ENCODE measurements at places on chromosomes 5 and 9.

DNA sequence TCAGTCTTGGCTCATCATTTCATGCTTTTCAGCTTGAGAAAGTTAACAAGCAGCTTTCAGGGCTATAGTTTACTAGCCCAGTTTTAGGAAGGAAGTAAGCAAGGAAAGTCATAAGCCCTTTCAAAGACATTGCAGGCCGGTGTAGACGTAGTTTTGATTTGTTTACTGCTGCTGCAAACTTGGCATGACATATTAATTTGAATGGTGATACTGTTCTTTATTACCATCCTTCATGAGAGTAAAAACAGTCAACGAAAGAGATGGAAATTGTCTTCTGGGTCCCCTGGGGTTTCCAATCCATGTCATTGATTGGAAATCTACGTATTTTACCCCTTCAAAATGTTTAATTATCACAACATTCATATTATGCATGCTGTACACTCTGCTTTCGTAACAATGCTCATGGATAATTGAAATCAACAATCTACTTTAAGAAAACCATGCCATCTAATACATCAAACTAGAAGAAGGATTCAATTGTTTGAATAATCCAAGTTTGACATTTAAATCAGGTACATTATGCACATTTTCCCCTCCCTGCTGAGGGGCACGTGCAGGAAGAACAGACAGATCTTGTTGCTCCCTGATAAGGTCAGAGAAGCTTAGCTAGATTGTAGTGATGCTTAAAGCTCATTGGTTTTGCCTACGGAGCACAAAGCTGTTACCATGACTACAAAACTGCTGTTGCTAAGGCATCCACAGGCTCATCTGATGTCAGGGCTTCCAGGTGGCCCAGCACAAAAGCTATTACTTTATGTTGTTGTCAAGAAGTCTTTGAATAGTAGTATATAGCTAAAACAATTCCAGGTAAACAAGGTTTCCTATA is 139.9 kb upstream of the PRLR start:
- no peak for DNase-seq

DNA sequence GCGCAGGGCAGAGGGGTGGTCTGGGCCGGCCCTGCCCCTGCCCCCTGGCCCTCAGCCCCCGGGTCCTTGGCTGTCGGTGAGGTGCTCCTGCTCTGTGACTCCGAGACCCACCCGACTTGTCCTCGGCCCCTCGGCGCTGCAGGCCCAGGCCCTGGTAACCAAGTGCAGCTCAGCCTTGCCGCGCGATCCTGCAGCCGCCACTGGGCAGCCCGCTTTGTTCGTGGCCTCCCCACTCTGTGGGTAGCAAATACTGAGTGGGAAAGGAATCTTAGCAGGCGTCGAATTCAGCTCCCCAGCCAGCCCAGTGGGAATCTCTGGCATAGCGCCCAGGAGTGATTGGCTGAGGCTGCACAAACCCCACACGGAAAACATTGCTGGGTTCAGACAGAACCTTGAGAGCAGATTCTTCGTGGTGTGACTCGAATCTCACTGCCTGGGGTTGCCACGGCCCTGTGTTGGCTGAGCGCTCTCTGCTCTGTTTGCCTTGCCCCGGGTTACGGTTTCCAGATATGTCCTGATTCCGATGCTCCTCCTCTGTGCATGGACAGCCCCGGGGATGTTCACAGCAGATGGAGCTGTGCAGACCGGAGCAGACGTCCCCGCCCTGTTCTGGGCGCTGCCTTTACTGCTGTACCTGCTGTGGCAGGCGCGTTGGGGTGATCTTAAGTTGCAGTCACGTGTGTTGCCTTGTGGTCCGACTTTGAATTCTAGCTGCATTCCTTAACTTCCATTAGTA is 13.4 kb upstream of the EXOC3 start:
- no peak for DNase-seq

- DNase-seq: no peak
Measured at GRCh38 chr5:68245319-68245718, 29.8 kb downstream of the PIK3R1 start.

DNA sequence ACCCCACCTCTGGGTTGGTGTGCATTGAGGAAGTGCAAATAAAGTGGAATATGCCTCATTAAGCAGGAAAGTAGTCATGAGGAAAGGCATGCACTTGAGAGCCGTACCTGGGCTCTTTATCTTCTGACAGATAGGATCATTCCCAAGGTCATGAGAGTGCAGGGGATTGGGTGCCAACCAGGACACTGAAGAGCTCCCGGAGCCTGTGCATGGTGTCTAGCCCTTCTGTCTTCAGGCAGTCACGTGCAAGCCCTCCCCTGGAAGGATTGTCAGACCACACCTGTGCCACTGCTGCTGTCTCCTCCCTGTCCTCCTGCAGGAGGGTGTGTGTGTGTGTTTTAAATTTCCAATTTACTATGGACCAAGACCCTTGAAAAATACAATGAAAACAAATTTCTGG is 69.6 kb downstream of the PDE8B start:
- DNase-seq: no peak

- DNase-seq: no peak
Measured at GRCh38 chr9:109640580-109641371, 139.2 kb upstream of the PALM2AKAP2 start.

GRCh38 chr9:15642369-15642962 is 89.6 kb downstream of the CCDC171 start:
- no peak for DNase-seq

GRCh38 chr5:133664422-133664821 is 52.1 kb upstream of the FSTL4 start:
- DNase-seq: no peak

DNA sequence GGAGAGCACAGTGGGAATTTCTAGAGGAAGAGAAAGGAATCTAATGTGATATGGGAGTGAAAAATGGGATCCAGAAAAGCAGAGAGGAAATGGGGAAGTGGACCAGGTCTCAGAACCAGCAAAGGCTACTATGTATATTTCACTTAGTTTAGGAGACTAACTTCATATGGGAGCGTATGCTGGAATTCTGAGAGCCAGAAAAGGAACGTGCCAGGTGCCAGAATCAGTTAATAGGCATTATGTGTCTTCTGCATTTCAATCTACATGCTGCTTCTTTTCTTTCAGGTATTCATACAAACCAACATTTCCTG is 28.5 kb upstream of the IFNA14 start:
- DNase-seq: no peak

DNA sequence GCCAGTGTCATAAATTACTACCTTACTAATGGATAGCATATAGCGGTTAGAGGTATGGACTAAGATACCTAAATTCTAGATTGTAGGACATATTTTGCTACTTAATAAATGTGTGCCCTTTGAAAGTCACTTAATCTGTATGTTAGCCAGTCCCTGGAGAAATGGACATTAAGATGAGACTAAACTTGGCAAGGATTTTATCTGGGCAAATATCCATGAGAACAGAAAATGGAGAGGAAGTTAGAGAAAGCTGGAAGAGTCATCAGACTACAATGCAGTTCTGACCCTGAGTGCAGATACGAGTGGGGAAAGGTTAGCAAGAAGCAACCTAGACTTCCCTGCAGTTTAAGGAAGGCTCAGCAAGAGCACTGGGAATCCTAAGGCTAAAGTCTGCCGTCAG is 33.0 kb downstream of the TBCA start:
- no peak for DNase-seq

DNA sequence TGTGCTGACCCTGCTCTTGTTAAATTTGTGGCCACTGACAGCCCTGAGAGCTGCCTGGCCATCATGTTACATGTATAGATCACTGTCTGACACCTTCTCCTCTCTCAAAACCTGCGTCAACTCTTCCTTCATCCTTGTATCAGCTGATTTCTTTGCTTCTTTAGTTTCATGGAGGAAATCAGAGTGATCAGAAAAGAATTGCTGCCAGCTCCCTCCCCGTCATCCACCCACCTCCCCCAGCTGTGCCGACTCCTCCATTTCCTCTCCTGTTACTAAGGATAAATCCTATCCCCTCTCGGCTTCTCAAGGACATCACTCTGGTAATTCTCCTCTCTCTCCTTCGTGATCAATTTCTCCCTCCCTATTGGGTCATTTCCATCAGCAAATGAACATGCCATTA is 108.9 kb downstream of the ICE1 start:
- no peak for DNase-seq

DNA sequence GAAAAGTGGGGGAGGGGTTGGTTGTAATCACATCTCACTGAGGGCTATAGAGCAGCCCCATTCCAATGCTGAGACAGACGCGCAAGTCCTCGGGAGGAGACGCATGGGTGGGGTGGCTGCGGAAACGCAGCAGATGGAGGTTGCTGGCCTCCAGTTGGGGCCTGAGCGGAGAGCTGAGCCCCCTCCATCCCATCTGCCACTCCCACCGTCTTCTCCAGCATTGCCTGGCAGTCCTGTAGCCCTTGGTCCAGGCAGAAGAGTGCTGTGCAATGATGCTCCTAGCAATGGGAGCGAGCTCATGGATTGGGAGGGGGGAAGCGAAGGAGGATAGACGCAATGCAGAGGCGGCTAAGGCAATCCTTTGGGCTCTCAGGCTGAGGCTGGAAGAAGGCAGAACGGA is 79.4 kb upstream of the GLRA1 start:
- no peak for DNase-seq

DNA sequence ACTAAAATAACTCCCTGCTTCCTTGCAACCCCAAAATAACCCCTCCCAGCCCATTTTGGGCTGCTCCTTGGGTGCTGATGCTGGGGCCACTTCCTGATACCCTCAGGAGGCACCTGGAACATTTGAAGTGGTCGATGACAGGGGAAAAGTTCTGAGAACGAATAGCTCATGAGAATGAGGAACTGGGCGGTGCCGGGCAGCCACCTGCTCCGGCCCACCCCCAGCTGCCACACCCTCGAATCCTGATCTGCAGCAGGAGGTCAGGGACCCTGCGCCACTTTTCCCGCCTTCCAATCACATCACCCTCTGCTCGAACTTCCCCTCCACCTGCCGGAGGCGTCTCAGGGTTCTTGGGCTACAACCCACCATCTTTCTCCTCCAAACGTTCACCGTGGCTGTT is 19.7 kb downstream of the HRH2 start:
- no peak for DNase-seq

- DNase-seq: no peak
Measured at GRCh38 chr5:133381041-133381440, 231.3 kb downstream of the FSTL4 start.

GRCh38 chr9:89882930-89883361 is 278.1 kb downstream of the GADD45G start:
- no peak for DNase-seq

- no peak for DNase-seq
Measured at GRCh38 chr5:136225796-136226195, 32.8 kb upstream of the SMIM32 start.

DNA sequence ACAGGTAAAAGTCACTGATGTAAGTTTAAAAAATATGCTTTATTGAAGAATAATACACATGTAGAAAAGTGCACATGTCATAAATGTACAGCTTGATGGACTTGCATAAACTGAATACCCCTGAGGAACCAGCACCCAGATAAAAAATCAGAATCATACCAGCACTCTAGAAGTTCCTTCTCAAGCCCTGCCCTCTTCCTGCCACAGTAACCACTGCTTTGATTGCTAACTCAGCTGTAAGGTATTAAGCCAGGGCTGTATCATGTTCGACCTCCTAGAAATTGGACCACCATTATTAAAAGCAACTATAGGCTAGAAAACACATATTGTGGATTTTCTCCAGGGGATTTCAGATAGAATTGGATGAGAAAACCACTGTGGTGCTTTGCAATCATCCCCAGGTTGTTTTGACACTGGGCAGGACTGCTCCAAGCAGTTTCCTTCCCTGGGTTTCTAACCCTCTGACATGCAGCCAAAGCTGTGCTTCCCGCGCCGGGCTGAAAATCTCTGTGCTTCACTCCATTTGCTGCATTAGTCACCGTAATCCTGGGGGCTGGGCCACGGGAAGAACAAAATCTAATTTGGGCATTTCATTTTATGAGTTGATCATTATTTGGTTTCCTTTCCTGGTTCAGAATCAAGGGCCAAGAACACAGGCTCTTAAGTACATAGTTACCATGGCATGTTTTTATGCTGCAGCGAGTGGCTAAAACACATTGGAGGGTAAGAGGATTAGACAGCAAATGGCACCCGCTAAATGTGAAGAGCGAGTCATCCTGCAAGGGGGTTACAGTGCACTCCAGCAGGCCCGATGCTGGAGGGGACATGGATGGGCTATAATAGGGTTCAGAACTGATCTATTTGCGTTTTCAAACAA is 139.4 kb upstream of the IL12B start:
- no peak for DNase-seq

DNA sequence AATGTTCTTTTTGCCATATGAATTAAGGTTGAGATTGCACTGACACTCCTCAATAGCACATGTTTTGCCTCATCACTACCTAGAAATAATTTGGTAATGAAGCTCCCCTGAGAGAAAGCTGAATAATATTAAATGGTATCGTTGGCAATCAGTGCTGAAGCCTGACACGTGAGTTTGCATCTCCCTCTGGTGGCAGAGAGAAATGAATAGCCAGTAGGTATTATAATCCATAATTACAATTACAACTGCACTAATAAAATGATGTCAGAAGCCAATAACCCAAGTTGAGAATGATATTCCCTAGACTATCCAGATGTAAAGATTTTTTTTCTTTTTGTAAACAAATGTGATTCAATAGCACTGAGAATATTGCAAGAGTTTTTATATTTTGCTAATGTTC is 700.3 kb downstream of the PTPRD start:
- DNase-seq: no peak

DNA sequence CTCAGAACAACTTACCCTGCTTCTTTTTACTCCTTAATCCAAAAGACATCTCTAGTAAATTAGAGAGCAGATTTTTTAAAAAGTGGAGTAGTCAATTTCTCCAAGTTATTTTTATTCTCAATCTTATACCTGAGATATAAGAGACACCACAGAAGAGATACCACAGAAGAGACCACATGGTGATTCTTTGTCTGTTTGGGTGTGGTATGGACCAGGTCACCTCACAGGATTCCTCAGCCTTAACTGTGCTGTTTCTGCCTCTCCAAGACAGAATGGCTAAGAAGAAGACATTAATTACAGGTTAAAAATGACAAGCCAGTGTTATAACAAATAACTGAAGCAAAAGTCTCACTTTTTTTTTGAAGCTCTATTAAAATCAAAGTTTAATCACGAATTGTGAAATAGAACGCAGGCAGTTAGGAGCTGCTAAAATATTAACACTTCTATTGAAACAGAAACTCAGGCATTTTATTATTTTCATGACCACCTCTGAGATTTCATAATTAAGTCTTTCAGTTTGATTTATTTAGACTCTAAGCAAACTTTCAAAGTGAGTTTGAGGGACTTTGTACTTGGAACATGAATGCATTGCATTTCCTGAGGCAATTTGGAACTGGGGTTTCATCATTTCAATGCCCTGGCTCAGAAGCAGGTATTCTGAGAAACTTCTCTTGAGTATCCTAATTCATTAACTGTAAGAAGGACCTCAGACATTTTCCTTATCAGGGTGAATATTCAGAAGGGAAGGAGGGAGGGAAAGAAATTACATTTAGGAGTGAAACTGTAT is 280.7 kb downstream of the KCTD16 start:
- DNase-seq: no peak

- no peak for DNase-seq
Measured at GRCh38 chr5:115028557-115028956, 141.2 kb downstream of the TRIM36 start.

DNA sequence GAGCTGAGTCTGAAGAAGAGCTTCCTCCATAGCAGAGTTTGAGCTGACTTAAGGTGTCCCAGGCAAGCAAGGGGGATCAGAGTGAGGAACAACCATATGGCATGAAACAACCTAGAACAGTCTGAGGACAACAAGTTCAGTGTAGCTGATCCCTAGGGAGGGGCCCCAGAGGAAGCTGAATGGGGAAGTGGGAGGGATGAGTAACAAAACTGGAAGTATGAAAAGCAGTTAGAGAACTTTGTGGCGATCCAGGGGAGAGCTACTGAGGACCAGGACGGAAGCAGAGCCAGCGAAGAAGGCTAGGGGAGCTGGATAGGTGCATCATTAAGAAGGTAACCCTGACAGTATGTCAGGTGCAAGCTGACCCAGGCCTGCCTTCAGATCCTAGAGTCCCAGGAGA is 580.8 kb downstream of the BNC2 start:
- DNase-seq: no peak

Measured in stimulated activated CD4-positive, alpha-beta T cell treated with anti-CD3 and anti-CD28 coated beads, Interleukin-4, amount 100 ng/mL, for 1 hour (primary cell).